Upper lobe of right lung (tissue), 1 donor: ENCODE measurements at places on chromosomes 1 and 21. TPM values are rescaled to one million over a fixed set of nuclear protein-coding genes. Genes with fewer than 3 reads are reported as not detected.

CRYBG2 gene
- 6.9 TPM for total RNA-seq

GRCh38 chr1:68975212-68975933 lies 478.5 kb upstream of the DEPDC1 start:
- no peak overlapping the region for H3K27ac ChIP-seq
- H3K4me1 ChIP-seq = no peaks in the 10 kb centered on the region
- H3K27me3 ChIP-seq = no peaks in the 10 kb centered on the region
- H3K36me3 ChIP-seq = no peaks in the 10 kb centered on the region

DNA sequence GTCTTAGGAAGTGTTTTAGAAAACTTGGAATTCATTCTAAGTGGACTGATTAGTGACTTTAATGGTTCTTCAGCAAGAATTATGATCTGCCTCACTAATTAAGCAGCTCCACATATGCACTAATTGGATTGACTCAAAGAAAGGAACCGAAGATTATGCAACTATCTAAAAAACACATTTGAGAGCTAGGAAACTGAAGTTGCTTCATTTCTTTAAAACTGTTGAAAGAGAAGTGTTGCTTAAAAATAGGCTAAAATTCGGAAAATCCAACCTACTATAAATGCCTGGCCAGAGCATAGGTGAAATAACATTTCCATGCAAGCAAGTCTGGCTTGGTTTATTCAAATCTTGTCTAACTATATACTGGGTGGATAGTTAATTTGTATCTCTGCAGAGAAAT lies 502.9 kb upstream of the ZRANB2 start:
- no peaks in the 10 kb centered on the region for H3K36me3 ChIP-seq
- H3K27me3 ChIP-seq = no peaks in the 10 kb centered on the region
- H3K27ac ChIP-seq = no peak overlapping the region
- H3K4me1 ChIP-seq = no peaks in the 10 kb centered on the region
- no peak overlapping the region for H3K4me3 ChIP-seq
- DNase-seq = no peak

GRCh38 chr1:59733443-59734141 lies 81.2 kb upstream of the HOOK1 start:
- no peak overlapping the region for H3K27ac ChIP-seq
- no peak overlapping the region for H3K4me3 ChIP-seq
- no peak for DNase-seq
- H3K27me3 ChIP-seq = no peaks in the 10 kb centered on the region
- H3K4me1 ChIP-seq = peaks cover 33% of the 10 kb centered on the region
- H3K36me3 ChIP-seq = no peaks in the 10 kb centered on the region

RHD gene
- total RNA-seq = not detected

- H3K27me3 ChIP-seq = no peaks in the 10 kb centered on the region
- no peak for DNase-seq
- no peaks in the 10 kb centered on the region for H3K4me1 ChIP-seq
- no peaks in the 10 kb centered on the region for H3K36me3 ChIP-seq
- no peak overlapping the region for H3K4me3 ChIP-seq
These were observed 1107.5 kb upstream of the B3GALT2 start for GRCh38 chr1:194293851-194294405.

DNA sequence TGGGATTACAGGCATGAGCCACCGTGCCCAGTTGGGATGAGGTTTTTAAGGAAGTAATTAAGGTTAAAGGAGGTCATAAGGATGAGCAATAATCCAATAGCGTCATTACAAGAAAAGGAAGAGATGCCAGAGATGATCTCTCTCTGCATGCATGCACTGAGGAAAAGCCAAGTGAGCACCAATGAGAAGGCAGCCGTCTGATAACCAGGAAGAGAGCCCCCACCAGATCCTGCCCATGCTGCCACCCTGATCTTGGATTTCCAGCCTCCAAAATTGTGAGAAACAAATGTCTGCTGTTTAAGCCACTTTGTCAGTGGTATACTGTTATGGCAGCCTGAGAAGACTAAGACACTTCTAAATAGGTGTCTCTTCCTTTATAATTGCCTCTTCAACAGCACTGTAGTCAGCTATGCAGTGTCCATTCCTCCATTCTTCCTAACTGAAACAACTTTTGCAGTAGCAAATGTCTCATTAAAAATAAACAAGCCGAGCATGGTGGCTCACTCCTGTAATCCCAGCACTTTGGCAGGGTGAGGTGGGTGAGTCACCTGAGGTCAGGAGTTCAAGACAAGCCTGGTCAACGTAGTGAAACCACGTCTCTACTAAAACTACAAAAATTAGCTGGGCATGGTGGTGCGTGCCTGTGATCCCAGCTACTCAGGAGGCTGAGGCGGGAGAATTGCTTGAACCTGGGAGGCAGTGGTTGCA lies 216.2 kb upstream of the RUNX1 start:
- H3K4me3 ChIP-seq = no peak overlapping the region
- no peaks in the 10 kb centered on the region for H3K36me3 ChIP-seq
- H3K27me3 ChIP-seq = no peaks in the 10 kb centered on the region
- no peaks in the 10 kb centered on the region for H3K4me1 ChIP-seq
- DNase-seq = no peak

DNA sequence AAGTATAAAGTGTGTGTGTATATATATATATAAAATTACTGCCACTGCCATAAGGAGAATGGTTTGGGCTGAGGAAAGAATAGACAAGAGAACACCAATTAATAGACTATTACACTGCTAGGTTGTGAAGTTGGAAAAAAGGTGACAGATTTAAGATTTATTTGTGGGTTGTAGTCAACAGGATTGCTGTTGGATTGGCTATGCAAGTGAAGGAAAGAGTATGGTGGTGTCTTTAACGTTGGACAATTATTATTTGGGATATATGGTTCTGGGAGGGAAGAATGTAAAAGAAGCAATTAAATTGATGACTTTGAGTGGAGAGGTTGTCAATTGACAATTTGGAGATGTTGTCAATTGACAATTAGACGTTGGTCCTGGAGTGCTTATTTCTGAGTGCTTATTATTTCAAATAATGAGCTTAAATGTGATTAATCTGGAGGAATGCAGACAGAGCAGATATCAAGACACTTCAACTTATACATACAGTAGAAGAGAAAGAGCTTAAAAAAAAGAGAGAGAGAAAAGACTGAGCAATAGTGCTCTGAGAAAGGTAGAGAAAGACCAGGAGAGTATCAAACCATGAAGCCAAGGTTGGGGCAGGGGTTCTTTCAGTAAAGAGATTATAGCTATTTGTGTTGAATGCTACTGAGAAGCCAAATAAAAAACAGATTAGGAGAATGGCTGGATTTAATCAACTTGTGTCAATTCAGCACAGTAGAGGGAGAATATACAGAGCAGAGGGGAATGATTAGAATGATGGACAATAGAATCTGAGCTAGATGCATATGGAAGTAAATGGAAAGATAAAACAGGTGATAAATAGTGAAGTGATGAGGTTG lies 9.7 kb downstream of the PTGS2 start:
- no peak overlapping the region for H3K27ac ChIP-seq
- H3K4me3 ChIP-seq = no peak overlapping the region
- H3K36me3 ChIP-seq = peaks cover 31% of the 10 kb centered on the region

DNA sequence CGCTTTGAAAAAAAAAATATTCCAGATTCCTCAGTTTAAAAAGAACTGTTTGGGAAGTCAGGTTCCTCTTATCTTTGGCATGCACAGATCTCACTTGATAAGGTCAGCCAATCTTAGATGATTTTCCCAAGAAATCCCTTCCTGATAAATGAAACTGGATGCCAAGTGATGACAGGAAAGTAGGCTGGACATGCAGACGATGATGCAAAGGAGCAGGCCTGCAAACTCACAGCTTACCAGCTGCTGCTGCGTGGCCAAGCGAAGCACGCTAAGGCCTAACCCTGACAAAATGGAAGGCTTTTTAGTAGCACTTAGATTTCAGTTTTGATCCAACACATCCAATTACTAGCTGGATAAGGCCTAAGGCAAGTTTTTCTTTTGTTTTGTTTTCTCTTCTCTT lies 10.1 kb downstream of the TADA1 start:
- peaks cover 37% of the 10 kb centered on the region for H3K36me3 ChIP-seq
- no peak overlapping the region for H3K4me3 ChIP-seq
- H3K27me3 ChIP-seq = no peaks in the 10 kb centered on the region
- no peak overlapping the region for H3K27ac ChIP-seq
- H3K4me1 ChIP-seq = no peaks in the 10 kb centered on the region
- no peak for DNase-seq

PTGFR gene
- 3.0 TPM for total RNA-seq

GRCh38 chr1:221309723-221310122 lies 430.5 kb downstream of the HLX start:
- H3K27ac ChIP-seq = no peak overlapping the region
- H3K36me3 ChIP-seq = no peaks in the 10 kb centered on the region
- no peaks in the 10 kb centered on the region for H3K27me3 ChIP-seq
- DNase-seq = no peak
- no peaks in the 10 kb centered on the region for H3K4me1 ChIP-seq
